ENCODE measurements at places on chromosomes 4 and X.

DNA sequence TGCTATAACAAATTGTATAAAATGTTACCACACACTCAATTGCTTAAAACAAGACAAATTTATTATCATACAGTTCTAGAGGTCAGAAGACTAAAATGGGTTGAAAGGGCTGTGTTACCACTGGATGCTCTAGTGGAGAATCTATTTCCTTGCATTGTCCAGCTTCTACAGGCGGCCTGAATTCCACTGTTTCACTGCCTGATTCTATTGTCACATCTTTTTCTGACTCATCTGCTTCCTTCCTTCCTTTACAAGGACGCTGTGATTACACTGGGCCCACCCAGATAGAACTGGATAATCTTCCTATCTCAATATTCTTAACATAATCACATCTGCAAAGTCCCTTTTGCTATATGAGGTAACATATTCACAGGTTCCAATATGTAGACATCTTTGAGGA is 19.4 kb upstream of the ARMCX1 start:
- no peak for DNase-seq

GRCh38 chrX:45850775-45851433 is 650.2 kb upstream of the DIPK2B start:
- no peak for DNase-seq

DNA sequence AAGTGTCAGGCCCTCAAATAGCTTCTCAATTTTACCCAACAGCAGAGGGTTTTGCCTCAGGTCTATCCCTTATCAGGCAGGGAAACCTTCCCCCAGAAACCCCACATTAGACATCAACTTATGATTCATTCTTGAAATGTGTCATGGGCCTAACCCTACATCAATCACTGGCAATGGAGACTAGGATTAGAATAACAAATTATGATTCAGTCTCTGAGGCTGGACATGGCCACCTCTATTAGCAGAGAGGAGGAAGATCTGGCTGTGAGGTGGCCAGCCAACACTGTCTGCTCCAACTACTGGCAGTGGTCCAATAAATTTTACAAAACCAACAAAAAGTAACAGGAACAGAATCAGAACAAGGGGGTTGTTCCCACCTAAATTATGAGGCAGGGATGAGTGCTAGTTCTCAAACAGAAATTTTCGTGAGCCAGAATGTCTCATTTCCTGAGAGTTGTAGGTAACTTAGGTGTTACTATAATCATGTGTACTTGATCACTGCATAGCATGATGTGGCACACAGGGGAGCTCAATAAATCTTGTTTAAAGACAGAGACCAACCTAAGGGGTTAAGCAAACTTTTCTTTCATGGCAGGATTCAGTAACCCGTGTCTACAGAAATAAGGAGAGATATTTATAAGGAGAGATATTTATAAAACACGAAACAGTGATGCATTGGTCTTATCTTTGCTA is 126.8 kb downstream of the NFKB1 start:
- DNase-seq = peak; percentile 2

GRCh38 chr4:162770761-162771490 is 395.8 kb downstream of the NAF1 start:
- no peak for DNase-seq

GRCh38 chr4:123248085-123248659 is 148.4 kb upstream of the SPRY1 start:
- DNase-seq = no peak

GRCh38 chr4:53232371-53232770 is 133.5 kb downstream of the SCFD2 start:
- no peak for DNase-seq

- no peak for DNase-seq
These were observed 154.3 kb downstream of the CFAP299 start for GRCh38 chr4:80489798-80490197.

DNA sequence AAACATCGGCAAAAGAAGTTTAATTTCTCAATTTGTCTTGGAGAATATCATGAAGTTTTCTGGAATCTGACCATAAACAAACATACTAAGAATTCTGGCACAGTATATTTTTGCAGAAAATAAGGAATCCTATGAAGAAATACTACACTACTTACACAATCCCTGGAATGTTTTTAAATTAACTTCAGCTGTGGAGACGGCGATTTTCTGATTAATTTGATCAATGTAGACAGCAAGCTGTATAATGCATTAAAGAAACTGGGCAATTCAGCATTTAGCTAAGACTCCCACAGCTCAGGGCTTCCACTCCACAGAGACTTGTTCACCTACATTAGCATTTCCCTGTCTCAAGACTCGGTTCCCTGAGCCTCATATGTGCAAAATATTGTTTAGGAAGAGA is 12.2 kb downstream of the EGFL6 start:
- no peak for DNase-seq

GRCh38 chr4:10655968-10656367 is 28.6 kb downstream of the CLNK start:
- DNase-seq = peak; percentile 29

DNA sequence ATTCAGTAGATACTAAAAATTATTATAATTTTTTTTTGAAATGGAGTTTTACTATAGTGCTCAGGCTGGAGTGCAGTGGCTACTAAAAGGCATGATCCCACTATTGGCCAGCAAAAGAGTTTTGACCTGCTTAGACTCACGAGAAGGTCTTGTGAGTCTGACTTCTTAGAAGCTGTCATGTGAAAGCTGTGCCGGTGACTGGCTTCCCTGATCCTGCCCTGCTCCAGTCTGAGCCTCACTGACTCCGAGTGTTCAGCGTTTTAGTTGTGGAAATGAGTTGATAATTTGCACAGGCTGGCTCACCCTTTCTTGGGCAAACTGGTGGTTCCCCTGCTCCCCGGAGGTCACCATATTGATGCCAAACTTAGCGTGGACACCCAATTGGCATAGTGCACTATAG is 16.4 kb upstream of the CXCL8 start:
- no peak for DNase-seq

Data from AG04450 (cell line).